ENCODE measurements at places on chromosomes 7 and 10.

DNA sequence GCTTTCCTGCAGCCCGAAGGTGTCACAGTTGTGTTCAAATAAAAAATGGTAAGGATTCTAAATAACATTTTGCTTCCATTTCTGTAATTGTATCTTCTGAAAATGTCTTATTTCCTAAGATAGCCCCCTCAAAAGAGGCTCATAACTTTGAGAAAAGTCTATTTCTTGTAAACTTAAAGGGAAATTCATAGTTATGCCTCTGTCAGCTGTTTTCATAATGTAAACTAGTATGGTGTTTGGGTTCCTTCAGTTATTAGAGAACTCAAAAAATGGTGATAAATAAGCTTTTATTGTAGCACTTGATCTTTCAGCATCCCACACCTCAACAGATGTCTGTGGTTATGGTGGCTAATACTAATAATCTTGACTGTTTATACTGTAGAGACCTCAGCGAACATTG lies 57.1 kb downstream of the KLHDC10 start:
- DNase-seq, result no peak

DNA sequence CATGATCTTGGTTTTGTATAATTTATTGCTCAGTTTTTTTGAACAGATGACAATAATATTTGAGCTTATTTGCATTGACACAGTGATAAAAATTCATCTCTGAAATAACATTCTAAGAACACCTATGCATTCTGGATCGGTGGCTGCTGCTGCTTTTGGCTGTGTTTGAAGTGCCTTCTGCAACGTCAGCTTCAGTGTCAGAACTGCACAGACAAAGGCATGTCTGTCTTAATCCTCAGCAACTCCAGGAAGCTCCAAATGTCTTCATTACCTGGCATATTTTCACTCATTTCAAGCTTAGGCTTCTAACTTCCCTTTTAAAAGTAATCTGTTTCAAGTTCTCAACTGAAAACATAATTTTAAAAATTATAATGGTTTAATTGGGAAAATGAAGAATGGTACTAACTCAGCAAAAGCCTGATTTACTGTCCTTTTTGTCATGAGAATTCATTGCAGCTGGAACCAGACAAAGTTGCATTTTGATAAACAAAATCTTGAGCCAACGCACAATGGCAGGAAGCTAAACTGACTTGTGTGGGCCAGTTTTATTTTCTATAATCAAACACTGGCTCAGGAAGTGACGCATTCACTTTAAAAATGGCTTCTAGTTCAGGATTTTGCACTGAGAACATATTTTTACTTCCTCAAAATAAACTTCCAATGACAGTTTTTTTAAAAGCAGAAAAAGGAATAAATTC lies 38.7 kb downstream of the NPS start:
- DNase-seq, result no peak

DNA sequence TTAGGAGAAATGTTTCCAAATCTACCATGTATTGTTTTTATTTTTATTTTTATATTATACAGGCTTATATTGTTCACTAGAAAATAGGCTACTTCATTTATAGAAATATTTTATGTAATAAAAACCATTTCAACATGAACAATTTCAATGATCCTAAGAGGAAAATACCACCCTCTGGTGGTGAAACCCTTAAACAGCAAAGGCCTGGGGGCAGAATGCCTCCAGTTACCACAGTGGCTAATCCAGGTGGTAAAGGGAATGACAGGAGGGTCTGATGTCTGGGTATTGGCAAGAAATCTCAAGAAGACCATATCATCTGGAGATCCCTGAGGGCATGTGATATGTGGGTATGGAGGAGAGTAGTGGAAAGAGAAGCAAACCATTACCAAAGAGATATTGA lies 19.3 kb downstream of the MACC1 start:
- no peak for DNase-seq

DNA sequence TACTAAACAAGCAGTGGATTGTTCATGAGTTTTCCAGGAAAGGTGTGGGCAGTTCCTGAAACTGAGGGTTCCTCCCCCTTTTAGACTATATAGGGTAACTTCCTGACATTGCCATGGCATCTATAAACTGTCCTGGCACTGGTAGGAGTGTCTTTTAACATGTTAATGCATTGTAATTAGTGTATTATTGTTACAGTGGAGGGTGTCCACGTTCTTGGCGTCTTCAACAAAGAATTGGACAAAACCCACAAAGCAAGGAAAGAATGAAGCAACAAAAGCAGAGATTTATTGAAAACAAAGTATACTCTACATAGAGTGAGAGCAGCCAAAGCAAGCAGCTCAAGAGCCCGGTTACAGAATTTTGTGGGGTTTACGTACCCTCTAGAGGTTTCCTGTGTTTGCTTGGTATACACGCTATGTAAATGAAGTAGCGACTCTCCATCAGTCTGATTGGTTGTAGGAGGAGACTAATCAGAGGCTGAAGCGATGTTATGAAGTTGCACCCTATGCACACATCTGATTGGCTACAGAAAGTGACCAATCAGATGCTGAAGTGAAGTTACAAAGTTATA lies 175.2 kb downstream of the NSUN6 start:
- DNase-seq, result no peak

DNA sequence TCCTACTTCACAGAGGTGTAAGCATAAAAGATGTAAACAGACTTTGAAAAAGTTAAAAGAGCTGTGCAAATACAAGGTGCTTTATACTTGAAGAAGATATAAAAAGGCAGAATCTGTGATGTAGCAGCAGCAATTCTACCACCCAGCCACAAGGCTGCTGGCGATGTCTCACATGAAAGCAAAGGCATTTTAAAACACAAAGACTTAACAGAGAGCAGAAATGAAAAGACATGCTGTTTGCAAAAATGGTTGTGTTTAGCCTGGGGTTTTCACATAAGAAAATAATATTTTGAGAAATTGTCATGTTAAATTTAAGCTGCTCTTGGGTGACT lies 85.5 kb upstream of the ZNF800 start:
- no peak for DNase-seq

- no peak for DNase-seq
Observed at GRCh38 chr10:19417740-19418139, 369.1 kb downstream of the MALRD1 start.

DNA sequence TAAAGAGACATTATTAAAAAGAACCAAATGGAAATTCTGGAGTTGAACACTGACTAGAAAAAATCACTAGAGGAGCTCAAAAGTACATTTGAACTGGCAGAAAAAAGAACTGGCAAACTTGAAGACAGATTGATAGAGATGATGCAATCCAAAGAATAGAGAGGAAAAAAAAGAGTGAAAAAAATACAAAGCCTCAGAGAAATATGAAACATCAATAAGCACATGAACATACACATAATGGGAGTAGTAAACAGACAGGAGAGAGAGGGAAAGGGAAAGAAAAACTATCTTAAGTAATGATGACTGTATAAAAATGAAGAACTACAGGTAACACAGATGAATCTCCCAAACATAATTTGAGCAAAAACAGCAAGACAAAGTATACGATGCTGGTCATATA lies 61.1 kb downstream of the CNOT4 start:
- no peak for DNase-seq

- DNase-seq, result no peak
Observed at GRCh38 chr7:144588559-144589051, 185.1 kb upstream of the NOBOX start.

DNA sequence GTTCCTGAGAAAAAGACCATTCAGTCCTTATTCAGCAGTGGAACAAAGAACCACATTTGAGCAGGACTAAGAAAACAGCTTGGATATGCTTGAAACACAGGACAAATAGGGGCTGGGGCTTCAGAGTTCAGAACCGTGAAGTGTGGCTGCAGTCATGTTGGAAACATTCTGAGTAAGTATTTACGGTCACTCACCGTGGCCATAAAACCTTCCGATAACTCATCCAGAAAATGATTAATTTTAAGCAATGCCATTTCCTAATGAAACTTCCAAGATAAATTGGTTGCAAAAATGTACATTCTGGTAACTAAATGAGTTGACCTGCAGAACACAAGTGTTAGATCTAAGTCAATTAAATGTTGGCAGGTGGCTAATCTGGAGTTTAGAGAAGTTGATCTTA lies 279.2 kb downstream of the CXCL12 start:
- DNase-seq, result no peak

GRCh38 chr10:33126742-33127141 lies 168.7 kb upstream of the ITGB1 start:
- DNase-seq, result no peak

GRCh38 chr7:43135129-43135528 lies 22.7 kb downstream of the HECW1 start:
- peak; percentile 25 for DNase-seq

- DNase-seq, result no peak
Observed at GRCh38 chr7:128893251-128894100, 17.0 kb downstream of the KCP start.

DNA sequence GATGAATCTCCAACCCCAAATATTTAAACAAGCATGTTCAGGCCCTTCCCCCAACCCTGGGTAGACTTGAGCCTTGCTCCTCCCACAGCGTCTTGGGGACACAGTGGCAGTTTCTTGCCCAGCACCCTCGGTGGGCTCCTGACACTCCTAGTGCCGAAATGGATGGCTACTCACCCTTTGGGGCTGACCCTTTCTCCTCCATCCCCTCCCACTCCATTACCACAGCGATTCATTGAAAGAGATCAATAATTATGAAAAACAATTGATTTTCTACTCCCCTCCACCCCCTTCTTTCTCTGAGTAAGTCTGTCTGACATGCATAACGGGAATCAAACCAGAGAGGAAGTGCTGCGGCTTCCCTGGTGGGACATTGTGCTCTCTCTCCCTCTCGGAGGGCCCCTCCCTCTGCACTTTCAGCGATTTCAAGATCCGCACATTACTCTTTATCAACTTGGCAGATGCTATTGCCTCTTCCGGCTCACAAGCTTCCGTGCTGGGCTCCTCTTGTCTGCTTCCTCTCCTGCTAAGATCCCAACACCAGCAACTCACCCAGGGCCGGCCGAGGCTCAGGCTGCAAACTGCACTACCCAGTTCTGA lies 79.0 kb upstream of the PLXNA4 start:
- DNase-seq, result no peak

DNA sequence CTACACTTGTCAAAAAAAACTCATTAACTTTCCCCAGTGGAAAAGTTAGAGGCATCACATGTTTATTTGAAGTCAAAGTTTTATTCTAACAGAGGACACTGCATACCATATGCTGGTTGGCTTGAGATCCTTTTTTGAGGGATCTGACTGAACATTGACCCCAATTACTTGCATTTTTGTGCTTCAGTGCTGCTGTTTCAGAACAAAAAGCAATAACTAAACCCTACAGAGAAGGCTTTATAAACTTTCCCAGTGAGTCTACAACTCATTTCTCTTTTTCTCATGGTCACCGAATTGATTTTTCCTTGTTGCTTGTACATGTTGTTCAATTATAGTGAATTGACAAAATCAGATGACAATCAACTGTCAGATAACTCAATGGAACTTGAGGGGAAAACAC lies 69.3 kb upstream of the PHYHIPL start:
- peak; percentile 13 for DNase-seq

- DNase-seq, result no peak
Observed at GRCh38 chr10:48307711-48308018, 1.2 kb downstream of the MAPK8 start.

GRCh38 chr10:13816195-13816925 lies 229.6 kb downstream of the PRPF18 start:
- DNase-seq, result no peak

- DNase-seq, result no peak
Observed at GRCh38 chr7:133668296-133669060, 415.6 kb downstream of the EXOC4 start.

- DNase-seq, result peak; percentile 53
Observed at GRCh38 chr7:121076350-121077164, 88.0 kb downstream of the CPED1 start.

DNA sequence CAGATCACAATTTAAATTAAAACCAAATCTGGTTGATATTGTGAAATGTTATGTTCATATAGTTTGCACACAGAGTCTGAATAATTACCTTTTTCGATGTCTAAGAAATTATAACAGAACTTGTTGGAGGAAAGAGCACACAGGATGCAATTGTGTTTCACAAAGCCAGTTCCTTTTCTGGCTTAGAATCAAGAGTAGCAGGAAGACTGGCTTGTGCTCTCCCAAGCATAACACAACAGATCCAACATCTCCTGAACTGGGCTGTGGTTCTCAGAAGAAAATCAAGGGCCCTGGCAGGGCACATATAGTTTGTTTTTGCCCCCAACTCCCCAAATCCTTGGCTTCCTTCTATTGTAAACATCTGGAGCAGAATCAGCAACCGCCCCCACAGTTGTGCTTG lies 62.7 kb downstream of the LRRC4 start:
- DNase-seq, result no peak

GRCh38 chr10:46236941-46237681 lies 49.7 kb upstream of the ANTXRL start:
- no peak for DNase-seq

DNA sequence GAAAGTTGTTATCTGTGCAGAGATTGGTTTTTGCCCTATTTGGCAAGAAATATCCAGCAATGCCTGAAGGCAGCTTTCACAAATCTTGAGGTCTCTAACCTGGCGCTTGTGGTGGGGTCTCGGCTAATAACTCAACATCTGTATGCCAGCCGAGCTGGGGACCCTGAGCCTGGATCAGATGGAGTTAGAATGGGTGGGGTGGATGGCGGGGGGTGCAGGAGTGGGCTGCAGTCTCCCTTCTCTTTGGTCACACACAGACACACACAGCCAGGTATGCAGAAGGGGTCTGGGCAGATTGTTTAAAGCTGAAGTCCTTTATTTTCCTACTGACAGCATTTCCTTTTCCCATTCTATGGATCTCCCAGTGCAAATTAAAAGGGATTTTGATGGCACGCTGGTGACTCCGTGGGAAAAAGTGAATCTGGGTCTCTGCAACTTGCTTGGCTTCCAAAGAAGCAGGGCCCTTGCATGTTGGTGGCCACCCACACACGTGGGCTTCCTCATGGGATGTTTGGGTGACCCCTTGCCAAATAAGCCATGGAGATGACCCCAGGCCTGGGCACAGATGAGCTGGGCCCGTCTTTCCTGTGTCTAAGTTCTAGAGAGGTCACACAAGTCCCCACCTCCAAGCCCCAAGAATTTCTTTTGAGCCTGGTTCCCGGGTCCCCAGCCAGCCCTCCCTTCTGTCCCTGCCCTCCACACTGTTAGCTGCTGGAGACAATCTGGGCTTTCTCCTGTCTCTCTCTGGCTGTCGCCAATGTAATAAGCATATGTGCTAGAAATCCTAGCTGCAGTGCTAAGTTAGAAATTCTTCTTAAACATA lies 39.9 kb upstream of the EMX2 start:
- DNase-seq, result no peak

DNA sequence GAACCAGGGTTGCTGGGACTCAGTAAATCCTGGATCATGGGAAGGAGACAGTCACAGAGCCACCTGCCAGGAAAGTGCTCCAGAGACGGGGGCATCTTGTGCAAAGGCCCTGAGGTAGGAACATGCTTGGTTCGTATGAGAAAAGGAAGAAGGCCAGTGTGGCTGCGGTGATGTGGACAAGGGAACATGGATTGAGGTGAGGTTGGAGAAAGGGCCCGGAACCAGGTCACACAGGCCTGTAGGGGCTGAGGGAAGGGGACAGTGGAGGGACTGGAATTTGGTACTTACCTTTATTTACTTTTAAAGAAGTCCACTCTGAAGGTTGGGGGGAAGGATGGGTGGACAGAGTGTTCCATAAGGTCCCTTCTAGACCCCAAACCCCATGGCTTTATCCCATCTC lies 32.9 kb upstream of the CXCL12 start:
- no peak for DNase-seq

GRCh38 chr10:103720328-103720963 lies 134.9 kb downstream of the SH3PXD2A start:
- no peak for DNase-seq

- DNase-seq, result no peak
Observed at GRCh38 chr7:135207406-135208101, 3.8 kb downstream of the WDR91 start.
